Stimulated activated CD8-positive, alpha-beta memory T cell treated with anti-CD3 and anti-CD28 coated beads, Interleukin-15, amount 100 ng/mL, for 48 hours (primary cell): ENCODE measurements at places on chromosomes 5 and 9.
A peak's percentile ranks its signal among the peaks of the same experiment; 100 is the strongest.

DNA sequence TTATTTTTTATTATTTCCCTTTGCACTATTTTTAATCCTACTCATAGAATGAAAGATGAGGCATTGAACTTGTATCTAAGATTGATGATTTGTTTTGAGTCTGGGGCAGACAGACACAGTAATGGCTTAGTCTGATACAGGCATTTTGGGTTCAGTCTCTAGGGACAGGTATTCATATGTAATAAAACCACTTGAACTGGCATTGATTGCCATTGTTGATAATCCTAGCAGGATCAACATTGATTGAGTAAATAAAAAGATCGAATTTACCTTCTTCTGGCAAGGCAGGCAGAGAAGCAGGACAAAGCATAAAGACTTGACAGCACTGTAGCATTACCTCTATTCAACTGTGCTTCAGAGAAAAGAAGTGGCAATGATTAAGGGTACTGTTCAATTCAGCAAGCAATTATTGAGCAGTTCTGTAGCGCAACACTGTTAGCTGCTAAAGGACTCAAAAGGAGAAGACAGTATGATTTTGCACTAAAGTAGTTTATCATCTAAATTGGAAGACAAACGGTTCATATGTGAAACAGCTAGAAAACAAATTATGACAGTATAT lies 144.4 kb downstream of the COMMD10 start:
- DNase-seq, result no peak

DNA sequence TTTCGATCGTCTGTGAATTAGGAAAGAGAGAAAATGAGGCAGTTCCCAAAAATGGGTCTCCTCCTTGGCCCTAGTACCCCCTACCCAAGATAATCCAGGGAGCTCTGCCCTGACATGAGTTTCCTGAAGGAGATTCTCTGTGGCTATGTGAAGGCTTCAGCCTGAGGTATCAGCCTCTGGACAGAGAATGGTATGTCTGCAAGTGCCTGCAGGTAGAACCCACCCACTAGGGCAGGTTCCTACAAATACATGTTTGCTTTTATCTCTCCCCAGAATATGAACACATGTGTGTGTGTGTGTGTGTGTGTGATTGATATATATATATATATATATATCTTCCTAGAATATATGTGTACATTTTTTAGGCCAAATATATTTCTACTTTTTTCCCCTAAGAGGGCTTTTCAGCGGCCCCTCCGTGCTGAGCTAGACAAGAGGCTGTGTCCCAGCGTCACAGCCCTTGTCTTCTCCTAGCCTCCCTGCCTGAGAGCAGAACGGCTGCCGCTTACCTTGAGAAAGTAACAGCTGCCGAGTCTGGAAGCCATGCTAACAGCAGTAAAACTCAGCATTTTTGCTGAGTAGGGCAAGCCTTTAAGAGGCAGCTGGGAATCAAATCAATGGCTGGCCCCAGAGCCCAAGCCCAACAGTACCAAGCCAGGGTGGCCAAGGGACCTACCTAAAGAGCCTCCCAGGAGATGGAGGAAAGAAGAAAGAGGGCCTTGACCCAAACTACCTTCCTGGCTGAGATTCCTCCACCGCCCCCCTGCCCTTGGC lies 2.1 kb downstream of the BRINP1 start:
- DNase-seq, result no peak

GRCh38 chr9:26373616-26374015 lies 519.0 kb downstream of the CAAP1 start:
- no peak for DNase-seq

GRCh38 chr5:159838551-159839222 lies 77.6 kb upstream of the ADRA1B start:
- no peak for DNase-seq

DNA sequence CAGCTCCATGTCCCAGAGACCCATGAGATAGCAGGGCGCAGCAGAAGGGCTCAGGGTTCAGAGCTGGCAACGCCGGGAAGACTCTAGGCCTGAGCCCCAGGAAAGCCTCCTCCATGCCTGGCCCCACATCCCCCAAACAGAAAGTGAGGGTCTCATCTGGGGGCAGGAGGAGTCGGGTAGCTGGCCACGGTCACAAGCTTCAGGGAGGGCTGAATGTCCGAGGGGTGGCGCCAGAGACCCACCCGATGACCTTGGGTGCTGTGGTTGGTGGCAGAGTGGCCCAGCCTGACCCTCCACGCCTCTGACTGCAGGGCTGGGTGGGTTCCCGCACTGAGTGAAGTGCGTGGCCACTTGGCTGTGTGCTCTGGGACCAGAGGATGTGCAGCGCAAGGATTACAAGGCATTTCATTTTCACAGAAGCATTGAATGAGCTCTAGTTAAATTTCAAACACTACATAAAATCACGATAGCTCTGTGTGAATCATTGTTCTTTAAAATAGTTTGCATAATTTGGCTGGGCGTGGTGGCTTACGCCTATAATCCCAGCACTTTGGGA lies 3.0 kb downstream of the C8G start:
- no peak for DNase-seq

- peak; percentile 3 for DNase-seq
These were observed 56.2 kb downstream of the PLAC8L1 start for GRCh38 chr5:146048994-146049703.

DNA sequence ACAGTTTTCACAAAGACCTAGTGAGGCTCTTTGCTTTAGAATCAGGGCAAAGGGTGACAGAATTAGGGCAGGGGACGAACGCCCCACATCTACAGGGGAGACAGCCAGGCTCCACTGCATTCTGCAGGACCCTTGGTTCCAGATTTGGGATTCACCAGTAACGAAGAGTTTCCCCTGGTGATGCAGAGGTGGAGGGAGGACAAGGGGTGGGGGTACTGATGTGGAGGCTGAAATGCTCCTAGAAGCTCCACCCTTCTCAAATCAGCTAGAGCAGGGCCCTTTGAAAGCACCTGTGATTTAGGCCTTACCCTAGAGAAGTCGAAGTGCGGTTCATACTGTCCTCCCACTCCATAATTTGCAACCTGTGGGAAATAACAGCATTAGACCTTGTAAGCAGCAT lies 29.1 kb downstream of the P4HA2 start:
- no peak for DNase-seq

DNA sequence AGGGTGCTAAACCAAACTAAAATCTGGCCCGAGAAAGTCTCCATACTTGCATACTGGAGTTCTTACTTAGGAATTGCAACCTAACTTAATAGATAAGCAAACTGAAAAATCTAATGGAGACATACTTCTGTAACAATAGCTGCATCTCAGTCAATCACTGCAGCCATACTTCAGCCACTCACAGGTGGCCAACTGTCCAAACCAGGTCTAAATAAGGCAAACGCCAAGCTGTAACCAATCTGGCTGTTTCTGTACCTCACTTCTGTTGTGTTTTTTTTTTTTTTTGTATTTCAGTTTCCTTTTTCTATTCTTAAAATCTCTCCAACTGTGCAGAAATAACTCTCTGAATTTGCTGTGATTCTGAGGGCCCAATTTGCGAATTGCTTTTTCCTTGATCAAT lies 4.4 kb upstream of the NDUFB6 start:
- no peak for DNase-seq

DNA sequence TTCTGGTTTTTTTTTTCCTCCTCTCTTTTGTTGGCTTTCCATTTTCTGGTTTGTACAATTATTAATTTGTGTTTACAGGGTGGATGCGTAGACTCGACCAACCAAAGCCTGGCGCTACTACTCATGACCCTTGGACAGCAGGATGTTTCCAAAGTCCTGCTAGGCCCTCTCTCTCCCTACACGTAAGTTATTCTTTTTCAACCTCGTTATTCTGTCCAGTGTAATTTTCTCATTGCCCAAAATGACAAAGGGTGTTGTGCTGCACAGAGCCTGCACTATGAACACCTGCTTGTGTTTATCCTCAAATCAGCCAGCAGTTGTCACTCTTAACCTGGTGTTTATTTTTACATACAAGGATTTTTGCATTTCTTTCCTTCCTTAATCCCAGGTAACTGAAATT lies 56.6 kb downstream of the RCL1 start:
- DNase-seq, result no peak

GRCh38 chr5:133364936-133365707 lies 247.2 kb downstream of the FSTL4 start:
- no peak for DNase-seq

GRCh38 chr5:134005417-134006061 lies 764 bp upstream of the VDAC1 start:
- no peak for DNase-seq

DNA sequence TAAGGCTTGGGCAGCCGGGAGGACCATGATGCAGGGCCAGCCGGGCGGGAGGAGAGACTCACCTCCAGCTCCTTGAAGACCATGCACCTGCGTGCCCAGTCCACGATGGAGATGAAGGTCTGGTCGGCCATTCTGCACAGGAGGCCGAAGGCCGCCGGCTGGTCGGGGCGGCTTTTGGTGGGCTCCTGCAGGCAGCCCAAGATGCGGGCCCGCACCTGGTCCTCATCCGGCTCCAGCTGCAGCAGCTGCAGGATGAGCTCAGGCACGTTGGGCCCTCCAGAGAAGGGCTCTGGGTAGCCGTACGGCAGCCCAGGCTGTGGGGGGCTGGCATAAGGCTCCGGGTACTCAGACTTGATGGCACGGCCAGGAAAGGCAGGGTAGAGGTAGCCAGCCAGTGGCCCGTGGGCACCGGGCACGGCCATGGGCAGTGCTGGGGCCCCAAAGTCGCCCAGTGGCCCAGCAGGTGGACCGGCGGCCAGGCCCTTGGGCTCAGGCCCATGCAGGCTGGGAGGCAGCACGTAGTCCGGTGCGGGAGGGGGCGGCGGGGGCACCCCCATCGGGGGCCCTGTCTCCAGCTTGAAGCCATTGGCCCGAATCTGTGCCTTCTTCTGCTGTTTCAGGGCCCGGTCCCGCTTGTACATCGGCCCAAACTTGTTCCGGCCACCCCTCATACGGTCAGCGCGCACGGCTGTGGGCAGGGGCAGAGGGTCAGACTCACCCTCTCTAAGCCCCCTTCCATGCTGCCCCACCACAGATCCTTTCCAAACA lies 7.0 kb downstream of the NR5A1 start:
- DNase-seq, result no peak

GRCh38 chr5:131272307-131272706 lies 8.5 kb downstream of the CDC42SE2 start:
- DNase-seq, result no peak

- no peak for DNase-seq
These were observed 330.1 kb downstream of the ADGRV1 start for GRCh38 chr5:90888511-90889324.

DNA sequence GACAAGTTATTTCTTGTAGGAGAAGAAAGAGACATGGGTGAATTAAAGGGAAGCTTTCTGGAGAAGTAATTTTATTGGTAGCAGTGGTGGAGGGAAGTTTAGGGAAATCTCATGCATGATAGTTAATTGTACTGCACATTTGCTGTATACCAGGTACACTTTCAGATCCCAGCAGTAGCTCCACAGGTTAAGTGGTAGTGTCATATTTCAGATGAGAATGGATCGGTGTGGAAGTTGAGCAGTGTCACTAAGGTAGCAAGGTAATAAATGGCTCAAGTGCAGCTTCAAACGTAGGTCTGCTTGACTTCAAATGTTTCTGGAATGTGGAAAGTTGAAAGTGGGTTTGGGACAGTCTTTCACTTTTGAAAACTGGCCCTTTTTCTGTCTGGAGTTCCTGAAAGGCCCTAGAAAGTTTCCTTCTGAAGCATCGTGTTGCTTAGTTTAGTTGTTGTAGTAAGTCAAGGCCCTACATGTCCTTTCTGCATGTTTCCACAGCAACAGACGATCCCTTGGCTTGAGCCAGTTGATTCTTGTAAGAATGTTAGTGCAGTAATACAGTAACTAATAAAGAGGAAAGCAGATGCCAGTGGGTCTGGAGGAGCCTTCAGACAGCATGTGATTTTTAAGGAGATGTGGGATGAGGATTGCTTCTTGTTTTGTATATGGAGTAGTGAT lies 3.7 kb downstream of the CLTA start:
- no peak for DNase-seq

DNA sequence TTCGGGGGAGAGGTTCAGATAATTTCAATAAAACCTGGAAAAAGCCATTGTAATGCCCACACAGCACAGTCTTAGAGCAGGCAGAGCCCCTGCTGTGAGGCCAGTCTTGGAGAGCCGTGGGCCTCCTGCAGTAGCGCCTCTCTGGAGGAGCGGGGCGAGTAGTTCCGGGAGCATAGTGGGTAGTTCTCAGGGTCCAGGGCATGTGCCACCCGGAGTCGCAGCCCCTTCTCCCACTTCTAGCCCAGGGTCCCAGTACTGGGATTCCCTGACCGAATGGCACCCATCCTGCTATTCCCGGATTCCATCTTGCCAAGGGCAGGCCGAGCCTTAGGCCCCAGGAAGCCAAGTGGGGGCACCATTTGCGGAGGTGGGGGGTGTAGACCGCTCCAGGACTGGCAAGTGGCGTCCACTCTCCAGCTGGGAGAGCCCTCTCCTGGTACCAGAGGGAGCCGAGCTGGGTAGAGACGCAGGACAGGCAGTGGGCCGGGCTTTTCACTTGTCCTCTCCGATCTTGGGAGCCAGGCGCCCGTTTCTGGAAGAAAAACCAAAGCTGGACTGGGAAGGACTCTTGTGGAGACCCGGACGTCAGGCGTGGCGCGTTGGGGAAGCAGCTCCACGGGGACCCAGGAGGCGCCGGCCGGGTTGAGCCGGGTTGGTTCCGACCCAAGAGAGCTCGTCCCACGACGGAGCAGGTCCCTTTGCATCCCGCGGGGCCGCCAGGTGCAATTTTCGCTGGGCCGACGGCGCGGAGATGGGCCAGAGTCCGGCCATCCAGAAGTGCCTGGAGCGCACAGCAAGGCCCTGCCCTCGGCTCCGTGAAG lies 12.1 kb downstream of the PROP1 start:
- DNase-seq, result no peak

- no peak for DNase-seq
These were observed 173.9 kb upstream of the TNC start for GRCh38 chr9:115291841-115292240.

DNA sequence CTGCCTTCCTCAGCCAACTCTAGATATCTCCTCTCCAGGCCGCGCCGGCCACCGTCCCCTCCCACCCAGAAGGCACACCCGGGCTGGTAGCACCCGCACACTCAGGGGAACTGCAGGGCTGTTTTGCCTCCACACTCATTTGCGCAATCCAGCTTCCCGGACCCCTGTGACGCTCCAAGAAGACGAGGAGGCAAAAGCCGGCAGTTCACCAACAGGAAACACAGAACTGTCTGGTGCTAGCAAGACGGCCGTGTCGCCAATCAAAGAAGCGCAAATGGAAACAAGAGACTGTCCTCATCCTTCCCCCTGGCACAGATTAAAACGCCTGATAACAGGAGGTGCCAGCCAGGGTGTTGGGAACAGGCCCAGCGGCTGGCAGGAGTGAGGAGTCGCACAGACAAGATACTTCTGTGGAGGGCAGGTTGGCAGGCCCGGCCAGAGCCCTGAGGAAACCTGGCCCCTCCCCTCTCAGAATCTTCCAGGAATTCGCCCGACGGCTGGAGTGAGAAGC lies 7.8 kb downstream of the AGPAT2 start:
- DNase-seq, result no peak

- DNase-seq, result no peak
These were observed 24.1 kb upstream of the OSMR start for GRCh38 chr5:38821679-38822078.

GRCh38 chr9:133708246-133709014 lies 29.7 kb downstream of the SARDH start:
- no peak for DNase-seq

- no peak for DNase-seq
These were observed 54.6 kb upstream of the ECM2 start for GRCh38 chr9:92590377-92590776.
